ENCODE measurements at places on chromosomes 3 and 15.

DNA sequence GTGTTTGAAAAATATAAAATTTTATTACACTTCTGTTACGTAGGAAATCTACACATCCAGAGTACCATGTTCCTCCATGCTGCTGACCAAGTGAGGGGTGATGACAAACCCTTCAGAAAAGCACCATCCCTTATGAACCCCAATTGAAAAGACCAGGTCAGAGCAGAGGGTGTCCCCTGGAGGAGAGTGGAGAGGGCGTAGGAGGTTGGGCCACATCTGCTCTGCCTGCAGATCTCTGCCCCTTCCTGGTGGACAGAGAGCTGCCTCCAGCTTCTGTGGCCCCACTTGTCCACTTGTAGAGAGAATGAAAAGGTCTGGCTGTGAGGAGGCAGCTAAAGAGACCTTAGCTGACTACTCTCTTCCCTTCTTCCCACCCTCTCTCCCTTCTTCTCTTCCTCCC is 55.5 kb downstream of the GLDN start:
- no peak for DNase-seq

DNA sequence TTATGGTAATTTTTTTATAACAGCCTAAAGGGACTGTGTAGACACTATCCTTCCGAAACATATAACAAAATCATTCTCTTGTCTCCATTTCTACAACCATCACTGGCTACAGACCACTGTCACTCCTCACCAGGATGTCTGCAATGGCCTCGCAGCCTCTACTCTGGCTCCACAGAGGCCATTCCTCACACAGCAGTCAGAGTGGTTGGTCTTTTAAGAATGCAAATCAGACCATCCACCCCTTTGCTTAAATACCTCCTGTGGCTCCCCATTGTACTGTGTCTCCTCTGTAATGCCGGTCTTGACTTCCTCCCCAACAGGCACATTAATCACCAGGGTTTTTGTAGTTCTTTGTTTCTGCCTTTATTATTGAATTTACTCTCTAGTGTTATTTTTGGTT is 344.8 kb downstream of the ERC2 start:
- DNase-seq, result no peak

- no peak for DNase-seq
Measured at GRCh38 chr15:77032052-77032646, 37.2 kb downstream of the PSTPIP1 start.

GRCh38 chr3:32256206-32256605 is 17.7 kb downstream of the CMTM8 start:
- DNase-seq, result no peak

- DNase-seq, result no peak
Measured at GRCh38 chr15:76099388-76099787, 39.6 kb downstream of the TMEM266 start.

- DNase-seq, result no peak
Measured at GRCh38 chr3:194262925-194263305, 88.2 kb downstream of the CPN2 start.

- DNase-seq, result no peak
Measured at GRCh38 chr3:107106907-107107306, 270.3 kb upstream of the CCDC54 start.

GRCh38 chr3:5218815-5219214 is 31.3 kb downstream of the EDEM1 start:
- DNase-seq, result no peak

DNA sequence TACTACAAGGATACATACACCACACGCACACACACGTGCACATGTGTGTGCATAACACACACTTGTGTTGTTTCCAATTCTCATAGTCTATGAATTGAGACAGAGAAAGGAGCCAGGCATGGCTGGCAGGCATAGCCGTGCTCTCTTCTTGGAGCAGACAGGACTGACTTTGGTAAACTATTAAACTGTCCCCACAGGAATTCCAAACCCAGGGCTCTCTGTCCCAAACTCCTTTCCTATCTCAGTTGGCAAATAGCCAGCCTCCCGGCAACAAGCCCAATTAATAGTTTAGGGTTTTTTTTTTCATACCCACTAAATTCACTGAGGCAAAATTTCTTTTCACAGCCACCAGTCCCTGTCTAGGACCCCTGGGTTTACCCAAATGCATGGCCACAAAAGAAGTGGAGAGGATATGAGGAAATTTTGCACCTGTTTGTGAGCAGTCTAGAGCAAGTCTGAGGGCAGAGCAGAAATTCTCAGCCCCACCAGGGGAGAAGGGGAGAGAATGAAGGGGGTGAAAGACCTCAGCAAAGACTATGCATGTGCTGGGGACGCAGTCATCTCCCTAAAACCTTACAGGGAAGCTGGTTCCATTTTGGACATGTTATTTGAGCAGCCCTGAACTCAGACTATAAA is 17.8 kb downstream of the GALNT15 start:
- DNase-seq, result no peak

DNA sequence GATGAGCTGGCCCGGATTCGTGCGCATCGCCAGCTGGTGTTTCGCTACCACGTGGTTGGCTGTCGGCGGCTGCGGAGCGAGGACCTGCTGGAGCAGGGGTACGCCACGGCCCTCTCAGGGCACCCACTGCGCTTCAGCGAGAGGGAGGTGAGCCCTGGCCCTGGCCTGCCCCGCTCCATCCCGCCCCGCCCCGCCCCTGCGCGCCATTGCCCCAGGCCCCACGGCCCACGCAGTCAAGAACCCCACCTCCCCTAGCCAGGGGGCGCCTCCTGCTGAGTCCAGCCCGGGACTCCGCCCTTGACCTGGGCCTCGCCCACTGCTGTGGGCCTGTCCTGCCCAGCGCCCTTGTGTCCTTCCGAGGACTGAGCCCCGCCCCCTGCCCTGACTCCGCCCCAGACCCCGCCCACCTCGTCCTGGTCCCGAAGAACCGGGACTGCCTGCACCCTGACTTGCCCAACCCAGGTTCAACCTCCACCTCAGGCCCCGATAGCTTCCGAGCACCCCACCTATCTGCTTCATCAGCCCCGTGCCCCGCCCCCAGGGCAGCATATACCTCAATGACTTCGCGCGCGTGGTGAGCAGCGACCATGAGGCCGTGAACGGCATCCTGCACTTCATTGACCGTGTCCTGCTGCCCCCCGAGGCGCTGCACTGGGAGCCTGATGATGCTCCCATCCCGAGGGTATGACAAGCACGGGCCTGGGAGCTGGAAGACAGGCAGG is 14.8 kb downstream of the NT5DC2 start:
- DNase-seq, result no peak

DNA sequence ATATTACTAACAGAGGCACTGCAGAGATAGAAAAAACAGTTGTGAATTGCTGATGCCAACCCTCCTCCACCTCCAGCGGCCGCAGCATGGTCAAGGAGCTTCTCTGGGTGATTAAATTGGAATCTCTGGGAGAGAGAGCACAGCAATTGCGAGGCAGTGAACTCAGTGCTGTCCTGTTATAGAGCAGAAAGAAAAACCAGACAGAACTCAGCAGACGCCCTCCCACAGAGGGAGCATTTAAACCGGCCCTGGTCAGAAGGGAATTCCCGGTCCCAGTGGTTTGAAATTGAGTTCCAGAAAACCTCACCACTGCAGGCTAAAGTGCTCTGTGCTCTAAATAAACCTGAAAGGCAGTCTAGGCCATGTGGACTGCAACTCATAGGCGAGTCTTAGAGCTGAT is 175.4 kb downstream of the SQOR start:
- no peak for DNase-seq

GRCh38 chr3:181518222-181518621 is 193.5 kb upstream of the SOX2 start:
- DNase-seq, result no peak

DNA sequence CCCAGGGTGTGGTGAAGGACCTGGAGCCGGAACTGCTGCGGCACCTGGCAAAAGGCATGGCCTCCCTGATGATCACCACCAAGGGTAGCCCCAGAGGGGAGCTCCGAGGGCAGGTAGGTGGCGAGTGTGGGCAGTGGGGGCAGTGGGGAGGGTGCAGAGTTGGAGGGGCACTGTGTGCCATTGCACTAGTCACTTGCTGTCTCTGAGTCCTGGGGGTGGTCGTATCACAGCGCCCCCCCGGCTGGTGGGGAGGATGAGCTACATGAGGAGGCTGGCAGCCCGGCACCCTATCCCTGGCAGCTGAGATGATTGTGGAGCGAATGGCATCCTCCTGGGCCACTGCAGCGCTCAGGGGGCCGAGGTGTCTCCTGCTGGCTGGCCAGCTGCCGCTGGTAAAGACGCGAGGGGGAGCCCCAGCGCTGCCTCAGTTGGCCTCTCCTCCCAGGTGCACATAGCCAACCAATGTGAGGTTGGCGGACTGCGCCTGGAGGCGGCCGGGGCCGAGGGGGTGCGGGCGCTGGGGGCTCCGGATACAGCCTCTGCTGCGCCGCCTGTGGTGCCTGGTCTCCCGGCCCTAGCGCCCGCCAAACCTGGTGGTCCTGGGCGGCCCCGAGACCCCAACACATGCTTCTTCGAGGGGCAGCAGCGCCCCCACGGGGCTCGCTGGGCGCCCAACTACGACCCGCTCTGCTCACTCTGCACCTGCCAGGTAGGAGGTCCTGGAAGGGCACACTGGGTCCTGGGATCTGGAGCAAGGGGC is 6.4 kb downstream of the CHRD start:
- DNase-seq, result no peak

DNA sequence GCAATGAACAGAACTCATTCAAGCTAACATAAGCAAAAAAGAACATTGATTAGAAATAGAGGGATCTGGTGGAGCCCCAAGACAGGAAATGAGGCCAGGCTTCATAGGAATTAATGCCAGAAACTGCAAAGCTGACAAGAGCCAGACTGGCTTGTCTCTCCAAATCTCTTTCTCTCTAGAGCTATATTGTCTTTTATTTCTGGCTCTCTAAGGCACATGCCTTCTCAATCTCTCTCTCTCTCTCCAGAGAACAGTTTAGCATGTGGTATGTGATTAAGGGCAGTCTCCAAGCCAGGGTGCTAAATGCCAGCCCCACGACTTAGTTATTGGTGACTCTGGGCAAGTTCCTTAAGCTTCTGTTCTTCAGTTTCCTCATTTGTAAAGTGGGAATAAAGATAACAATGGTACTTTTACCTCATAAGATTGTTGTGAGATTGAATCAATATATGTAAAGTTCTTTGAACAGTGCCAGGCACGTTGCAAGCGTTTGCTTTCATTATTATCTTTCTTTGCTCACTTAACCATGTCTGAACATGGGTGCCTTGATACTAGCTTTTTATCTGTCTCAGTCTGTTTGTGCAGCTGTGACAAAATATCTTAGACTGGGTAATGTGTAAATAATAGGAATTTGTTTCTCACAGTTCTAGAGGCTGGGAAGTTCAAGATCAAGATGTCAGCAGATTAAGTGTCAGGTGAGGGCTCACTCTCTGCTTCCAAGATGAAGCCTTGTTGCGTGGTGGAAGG is 123.2 kb downstream of the BDH1 start:
- no peak for DNase-seq

DNA sequence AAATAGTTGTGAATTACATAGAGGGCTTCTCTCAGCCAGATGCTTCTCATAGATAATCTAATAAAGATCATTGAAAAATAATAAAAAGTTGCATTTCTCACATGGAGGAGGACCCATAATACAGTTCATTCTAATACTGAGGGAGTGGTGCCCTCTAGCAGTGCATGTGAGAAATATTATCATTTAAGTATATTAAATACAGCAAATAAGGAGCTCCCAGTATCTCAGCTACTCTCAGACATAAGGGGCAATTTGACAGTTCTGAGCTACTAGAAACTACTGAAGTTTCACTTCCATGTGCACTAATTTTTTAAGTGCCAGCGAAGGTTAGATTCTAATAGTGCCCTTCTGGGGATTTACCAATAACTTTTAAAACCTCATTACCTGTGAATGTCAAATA is 188.3 kb downstream of the IL5RA start:
- DNase-seq, result no peak

GRCh38 chr3:106589311-106589942 is 720.6 kb upstream of the CBLB start:
- no peak for DNase-seq
